Urinary bladder (tissue), 4 donors: ENCODE measurements at places on chromosomes 2 and 18. TPM values are rescaled to one million over a fixed set of nuclear protein-coding genes. Genes with fewer than 3 reads are reported as not detected.

TPO gene
- 5.4 TPM for polyA plus RNA-seq

GPR55 gene
- 0.22 TPM for polyA plus RNA-seq

GRCh38 chr18:46464926-46465655 lies 191.9 kb downstream of the LOXHD1 start:
- no peak for DNase-seq

DNA sequence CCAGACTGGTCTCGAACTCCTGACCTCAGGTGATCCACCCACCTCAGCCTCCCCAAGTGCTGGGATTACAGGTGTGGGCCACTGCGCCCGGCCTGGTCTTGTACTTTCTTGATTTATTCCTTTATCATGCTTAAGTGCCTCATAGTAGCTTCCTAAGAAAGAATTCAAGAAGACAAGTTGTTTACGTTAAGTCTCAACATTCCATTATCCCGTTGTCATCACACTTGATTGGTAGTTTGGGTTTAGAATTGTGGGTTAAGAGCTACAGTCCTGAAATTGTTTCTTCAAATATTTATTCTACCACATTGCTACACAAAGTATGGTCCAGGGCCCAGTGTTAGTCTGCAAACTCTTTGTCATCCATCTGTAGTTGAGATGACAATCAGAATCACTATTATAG lies 194.0 kb downstream of the VWC2L start:
- no peak for DNase-seq

DNA sequence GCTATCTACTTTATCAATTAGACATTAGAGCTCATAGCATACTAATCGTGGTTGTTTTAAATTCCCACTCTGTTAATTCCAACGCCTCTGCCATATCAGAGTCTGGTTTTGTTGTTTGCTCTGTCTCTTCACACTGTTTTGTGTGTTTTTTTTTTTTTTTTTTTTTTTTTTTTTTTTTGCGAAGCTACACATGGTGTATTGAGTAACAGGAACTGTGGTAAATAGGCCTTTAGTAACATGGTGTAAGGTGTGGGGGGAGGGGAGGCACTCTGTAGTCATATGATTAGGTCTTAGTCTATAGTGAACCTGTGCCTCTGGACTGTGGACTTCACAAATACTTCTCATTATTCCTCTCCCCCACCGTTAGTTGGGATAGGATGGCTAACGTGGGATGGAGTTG lies 370.7 kb upstream of the RAB12 start:
- DNase-seq: no peak

GRCh38 chr2:168136392-168136977 lies 110.9 kb downstream of the STK39 start:
- no peak for DNase-seq

CCDC138 gene
- polyA plus RNA-seq: 2.8 TPM

GRCh38 chr2:207054521-207054920 lies 111.2 kb downstream of the KLF7 start:
- DNase-seq: no peak

DNA sequence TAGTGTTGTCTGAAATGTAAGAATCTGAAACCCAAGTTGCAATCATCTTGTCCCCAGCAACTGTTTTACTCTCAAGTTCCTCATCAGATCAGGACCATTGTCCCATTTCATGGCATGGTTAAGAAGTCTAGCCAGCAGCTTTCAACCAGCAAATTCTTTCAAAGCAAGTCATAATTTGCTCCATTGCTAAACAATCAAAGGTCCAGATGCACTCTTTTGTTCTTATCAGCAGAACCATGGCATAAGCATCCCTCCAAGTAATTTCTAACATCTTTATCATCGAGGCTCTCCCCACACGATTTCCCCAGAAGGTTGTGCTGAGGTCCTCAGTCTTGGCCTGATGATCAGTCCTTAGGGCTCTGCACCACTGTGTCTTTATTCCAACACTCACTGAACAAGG lies 67.5 kb upstream of the APCDD1 start:
- no peak for DNase-seq

CHRNA1 gene
- not detected for polyA plus RNA-seq

FSIP2 gene
- 0.52 TPM for polyA plus RNA-seq

DNA sequence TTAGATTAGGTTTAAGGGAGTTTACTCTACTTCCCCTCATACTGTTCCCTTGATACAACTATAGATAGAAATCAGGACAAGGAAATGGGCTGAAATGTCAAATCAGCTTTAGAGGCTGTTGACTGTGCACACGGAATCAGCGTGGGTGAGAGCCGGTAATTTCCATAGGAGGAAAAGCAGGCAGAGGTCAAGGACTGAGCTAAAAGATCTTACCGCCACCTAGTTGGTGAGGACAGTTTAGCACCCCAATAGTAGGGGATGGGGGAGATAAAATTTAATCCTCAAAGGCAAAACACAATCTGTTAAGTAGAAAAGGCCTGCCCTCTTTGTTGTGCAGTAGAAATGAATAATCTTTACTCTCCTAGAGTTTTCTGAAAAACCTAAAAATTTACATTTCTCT lies 1154.5 kb upstream of the CHAC2 start:
- DNase-seq: no peak

FHOD3 gene
- polyA plus RNA-seq: 35.4 TPM

DNA sequence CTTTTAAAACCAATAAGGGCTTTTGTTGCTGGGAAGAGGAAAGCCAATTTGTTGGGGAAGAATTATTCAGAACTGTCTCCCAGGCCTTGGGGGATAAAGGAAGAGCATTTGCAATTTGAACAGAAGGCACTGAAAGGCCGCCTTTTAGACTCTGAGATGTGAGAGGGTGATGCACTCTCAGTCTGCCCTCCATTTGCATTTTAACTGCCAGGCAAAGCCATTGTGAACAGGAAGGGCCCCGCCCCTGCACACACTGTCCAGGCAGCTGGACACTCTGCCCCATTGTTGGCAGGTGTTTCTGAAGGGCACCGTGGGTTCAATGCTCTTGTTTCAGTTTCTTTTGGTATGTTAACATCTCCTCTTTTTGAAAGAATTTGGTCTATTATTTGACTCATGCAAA lies 169.5 kb upstream of the COPS8 start:
- DNase-seq: no peak

DNA sequence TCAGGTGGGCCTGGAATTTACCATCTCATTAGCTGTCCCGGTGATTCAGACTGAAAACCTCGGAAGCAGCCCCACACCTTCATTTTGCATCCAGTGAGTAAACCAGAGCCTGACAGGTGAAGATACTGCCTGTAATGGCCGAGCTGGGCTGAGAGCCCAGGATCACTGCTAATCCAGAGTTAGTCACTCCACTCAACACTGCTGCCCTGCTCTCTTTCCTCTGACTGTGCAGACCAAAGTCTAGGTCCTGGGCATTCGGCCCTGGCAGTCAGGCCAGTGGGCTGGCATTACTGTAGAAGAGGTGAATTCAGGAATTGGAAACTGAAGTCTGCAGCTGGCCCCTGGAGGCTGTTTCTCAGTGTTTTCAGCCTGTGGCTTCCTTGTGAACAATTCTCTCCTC lies 44.3 kb downstream of the TMEM17 start:
- DNase-seq: no peak

DNA sequence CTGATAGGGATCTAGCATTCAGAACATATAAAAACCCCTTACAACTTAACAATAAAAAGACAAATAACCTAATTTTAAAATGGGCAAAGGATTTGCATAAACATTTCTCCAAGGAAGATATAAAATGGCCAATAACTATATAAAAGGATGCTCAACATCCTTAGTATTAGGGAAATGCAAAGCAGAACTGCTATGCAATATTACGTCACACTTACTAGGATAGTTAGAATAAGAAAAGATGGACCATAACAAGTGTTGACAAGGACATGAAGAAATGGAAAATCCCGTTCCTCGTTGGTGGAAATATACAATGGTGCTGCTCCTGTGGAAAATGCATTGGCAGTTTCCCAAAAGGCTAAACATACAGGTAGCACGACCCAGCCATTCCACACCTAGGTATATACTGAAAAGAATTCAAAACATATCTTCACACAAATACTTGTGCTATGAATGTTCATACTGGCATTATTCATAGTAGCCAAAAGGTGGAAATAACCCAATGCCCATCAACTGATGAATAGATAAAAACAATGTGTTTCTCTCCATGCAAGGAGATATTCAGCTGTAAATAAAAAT lies 48.2 kb upstream of the REV1 start:
- no peak for DNase-seq
